ENCODE measurements at places on chromosomes 1 and 21.
A peak's percentile ranks its signal among the peaks of the same experiment; 100 is the strongest.

DNA sequence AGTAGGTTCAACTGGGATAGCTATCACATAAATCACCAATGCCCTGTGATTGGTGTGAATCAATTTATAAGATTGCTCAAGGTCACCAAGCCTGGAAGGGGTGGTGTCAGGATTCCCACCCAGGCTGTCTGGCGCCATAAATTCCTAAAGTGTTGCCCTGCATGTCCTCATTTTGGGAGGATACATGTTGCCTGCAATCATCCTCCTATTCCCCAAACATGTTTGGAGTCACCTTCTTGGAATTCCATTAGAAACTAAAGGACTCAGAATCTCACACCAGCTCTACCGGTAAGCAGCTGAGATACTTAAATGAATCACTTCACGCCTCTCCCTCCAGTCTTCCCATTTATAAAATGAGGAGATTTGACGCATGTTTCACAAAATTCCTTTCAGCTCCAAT, 54.1 kb upstream of the SLC45A1 start:
- no peak for DNase-seq

DNA sequence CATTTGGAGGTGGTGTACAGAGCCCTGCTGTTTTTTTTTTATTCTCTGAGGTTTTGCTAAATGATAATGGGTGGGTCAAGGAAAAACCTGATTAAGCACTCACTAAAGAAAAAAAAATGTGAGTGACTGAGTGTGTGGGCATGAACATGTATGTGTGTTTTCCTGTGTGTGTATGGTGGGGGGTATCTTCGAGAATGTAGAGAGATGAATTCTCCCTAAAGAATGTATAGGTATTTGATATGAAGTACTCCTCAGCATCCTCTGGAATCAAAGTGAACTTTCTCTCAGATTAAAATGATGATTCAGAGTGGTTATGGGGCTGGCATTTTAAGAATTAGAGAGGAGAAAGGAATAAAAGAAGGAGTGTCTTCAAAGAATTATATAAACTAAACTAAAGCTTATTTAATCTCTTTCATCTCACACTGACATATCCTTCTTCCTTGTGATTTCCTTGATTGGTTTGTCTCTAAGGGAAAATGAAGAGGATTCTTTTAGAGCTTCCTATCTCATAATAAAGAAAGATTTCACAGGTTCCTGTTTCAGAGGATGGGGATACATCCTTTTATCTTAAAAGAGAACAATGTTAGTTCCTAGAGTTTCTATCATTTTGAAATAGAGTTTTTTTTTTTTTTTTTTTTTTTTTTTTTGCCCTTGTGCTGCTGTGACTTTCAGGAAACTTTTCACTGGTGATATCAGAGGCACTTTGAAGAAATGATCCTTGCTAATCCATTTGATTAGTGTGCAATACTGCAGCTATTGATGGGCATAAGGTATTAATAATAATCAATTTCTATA, 23.9 kb downstream of the S1PR1 start:
- DNase-seq: no peak

DNA sequence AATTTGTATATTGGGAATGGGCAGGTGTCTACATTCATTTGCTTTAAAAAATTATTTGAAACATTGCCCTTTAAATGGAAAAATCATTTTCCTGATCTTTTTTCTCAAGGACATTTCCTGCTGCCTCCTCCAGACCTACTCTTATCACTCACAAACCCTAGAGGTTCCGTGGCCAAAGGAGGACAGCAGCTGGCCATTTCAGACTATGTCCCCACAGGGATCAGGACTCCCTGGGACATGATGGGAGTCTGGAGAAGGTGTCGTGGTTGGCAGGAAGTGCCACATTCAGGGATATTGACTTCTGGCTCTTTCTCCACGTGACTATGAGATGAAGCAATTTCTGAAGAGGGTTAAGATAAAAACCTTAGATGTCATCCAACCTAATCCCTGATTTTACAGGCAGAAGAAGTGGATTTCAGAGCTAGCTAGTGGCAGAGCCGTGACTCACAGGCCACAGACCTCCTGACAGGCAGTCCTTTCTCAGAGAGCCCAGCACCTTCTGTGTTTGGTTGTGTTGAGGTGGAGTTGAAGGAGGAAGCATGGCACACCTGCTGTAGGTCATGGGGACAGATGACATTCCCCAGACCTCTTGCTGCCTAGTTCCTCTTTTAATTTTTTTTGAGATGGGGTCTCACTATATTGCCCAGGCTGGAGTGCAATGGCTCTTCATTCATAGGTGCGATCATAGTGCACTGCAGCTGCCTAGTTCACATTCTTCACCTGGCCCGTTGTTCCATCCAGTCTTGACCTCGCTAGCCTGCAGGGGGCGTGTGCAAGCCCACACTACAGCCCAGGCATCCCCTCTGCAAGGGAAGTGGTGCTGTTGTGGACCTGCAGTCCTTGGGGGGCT, 25.5 kb upstream of the IL10 start:
- DNase-seq: peak; percentile 65

DNA sequence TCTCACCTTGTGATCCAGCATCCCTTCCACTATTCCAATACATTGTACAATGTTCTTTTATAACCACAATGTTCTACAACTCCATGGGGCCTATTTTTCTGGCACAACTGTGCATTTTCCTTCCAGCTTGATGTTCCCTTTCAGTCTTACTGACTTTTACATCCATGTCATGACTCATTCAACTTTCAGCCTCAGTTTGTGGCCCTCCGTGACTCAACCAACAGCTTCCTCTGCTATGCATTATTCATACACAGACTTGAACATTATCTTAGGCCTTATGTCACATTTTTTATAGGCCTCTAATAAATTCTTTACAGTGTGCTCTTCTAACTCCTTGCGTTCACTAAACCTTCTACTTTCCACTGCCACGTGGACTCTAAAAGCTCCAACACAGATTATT, 119.4 kb upstream of the PRMT6 start:
- no peak for DNase-seq

GRCh38 chr1:219726480-219727272, 113.8 kb upstream of the ZC3H11B start:
- DNase-seq: no peak

All from neural progenitor cell (in vitro differentiated cells).